Gastroesophageal sphincter (tissue), 4 donors: ENCODE measurements at places on chromosomes 1 and 21. TPM values are rescaled to one million over a fixed set of nuclear protein-coding genes. Genes with fewer than 3 reads are reported as not detected.

Gene ANKRD35
- total RNA-seq = 13.7 TPM

Gene RNU1-4
- not detected for total RNA-seq

Gene HECTD3
- 36.6 TPM for total RNA-seq

Gene ADCY10
- total RNA-seq = not detected

Gene LMOD1
- 1,570 TPM for total RNA-seq

Gene AMIGO1
- total RNA-seq = 10.9 TPM

DNA sequence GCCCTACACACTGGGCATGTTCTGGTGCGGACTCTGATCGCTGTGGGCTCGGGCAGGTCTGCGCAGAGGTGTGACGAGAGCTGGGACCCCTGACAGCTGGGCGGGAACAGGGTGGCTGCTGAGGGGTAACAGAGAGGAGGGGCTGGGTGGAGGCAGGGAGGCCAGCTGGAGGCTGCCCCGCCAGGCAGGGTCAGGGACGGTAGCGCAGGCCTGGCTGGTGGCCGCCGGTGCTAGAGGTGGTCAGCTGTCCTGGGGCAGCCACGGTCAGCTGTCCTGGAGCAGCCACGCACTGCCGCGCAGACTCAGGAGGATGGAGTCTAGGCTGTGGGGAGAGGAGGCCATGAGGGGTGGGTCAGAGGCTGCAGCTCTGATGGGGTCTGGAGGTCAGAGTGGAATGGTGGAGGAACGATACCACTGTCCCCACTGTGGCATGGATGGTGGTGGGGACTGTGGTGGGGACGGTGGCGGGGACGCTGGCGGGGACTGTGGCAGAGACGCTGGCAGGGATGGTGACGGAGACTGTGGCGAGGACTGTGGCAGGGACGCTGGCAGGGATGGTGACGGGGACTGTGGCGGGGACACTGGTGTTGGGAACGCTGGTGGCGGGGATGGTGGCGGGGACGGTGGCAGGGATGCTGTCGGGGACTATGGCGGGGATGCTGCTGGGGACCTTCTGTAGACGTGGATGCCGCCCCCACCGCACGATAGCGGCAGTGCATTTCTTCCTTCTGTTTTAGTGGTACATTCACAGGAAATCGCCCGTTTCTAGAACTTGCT lies 21.3 kb upstream of the LRRC3 start:
- ATAC-seq = peak; percentile 8

- no peak for ATAC-seq
Measured at GRCh38 chr1:208189183-208189582, 55.0 kb downstream of the PLXNA2 start.

- no peak for ATAC-seq
Measured at GRCh38 chr1:38497921-38498656, 361.5 kb downstream of the RRAGC start.

DNA sequence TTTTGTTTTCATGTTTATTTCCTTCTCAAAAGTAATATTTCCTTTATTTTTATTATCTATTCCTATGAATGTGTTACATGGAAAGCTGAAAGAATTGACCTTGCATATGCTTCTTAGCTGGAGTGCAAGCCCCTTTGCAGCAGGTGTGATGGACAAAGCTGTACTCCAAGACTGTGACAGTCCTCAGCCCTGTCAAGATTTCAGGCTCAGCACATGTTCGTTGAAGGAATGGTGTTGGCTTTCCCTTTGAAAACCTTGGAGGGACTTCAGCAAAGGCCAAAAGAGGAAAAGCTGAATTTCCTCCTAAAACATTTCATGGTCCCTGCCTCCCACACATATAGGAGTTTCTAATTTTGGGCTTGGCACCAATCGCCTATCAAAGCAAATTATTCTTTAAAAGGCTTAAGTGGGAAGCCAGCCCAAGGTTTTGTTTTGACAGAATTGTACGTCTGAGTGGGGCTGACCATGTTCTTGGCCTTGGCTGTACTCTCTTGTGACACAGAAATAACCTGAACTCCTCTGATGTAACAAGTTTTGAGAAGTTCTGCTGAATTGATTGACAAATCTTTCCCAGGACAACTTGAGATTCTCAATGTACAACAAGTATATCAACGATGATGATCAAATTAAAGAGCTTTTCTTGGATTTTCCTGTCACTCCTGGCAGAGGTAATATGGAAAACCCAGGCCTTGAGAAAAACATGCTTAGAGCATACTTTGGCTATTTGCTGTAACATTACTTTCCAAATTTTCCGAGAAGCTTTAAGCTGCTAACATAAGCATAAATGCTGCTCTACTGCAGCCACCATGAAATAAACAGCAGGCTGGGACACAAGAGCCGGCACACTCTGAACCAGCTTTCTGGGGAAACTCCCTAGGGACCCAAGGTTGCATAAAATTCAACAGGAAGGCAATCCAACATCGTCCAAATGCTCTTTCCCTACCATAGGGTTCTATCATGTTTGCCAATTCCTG lies 135.7 kb upstream of the ZNF648 start:
- ATAC-seq = peak; percentile 87

- ATAC-seq = peak; percentile 88
Measured at GRCh38 chr1:89125913-89126580, at the start of gene GBP2. Gene GBP2, minus strand, starts transcription at chr1:89126114. Its CDS starts 4,148 bp downstream, at chr1:89121966.

- no peak for ATAC-seq
Measured at GRCh38 chr1:178066296-178066907, 27.5 kb upstream of the RASAL2 start.

DNA sequence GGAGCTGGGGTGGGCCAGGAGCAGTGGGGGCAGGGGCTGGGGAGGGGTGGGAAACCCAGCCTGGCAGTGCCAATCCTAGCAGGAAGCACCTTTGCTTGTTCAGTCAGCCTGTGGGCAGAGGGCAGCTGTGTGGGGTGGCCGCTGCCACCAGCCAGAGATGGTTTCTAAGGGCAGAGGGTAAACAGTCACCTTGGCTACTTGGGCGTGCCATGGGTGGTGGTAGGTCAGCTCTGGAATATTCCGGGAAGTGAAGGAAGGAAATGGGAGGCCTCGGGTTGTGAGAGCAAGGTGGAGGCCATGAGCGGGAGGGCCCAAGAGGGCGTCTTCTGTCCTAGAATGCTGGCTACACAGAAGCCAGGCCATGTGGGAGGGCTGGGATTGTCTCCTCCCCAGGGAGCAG lies 20.7 kb upstream of the WNT4 start:
- peak; percentile 53 for ATAC-seq

DNA sequence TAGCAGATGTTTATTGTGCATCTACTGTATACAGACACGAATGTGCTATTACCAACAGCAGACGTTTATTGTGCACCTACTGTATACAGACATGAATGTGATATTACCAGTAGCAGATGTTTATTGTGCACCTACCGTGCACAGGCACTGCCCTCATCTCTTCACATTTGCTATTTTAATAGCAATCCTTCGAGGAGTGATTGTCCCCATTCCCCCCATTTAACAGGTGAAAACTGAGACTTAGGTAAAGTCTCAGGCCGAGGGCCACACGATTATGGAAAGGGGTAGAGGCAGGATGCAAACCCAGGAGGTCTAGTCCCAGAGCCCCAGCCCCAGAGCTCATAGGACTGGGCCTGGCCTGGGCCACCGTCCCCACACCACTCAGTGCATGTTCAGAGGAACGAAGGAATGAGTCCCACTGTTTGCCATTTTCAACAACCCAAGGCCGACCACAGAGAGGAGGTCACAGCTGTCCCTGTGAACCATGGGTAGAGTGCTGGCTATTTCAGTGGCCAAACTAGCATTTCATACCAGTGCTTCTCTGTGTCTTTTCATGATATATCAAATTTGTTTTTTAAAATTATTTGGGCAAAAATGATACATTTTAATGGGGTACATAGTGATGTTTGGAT lies 114.4 kb upstream of the TMEM51 start:
- no peak for ATAC-seq

DNA sequence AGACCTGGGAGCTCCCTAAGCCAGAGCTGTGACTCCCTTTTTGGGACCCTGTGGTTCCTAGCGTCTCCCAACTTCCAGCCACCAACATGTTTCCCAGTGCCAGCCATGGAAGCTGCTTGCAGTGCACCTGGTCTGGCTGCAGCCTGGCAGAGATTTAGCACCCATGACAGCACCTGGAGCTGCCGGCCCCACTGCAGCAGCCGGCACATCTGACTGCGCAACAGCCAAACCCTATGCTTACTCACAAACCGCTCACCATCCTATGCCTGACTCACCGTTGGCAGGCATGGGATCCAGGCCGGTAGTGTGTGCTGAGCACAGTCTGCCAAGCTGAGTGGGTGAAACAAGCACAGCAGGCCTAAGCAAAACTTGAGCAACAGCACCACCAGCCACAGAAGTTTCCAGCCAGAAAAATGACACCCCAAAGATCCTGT lies 435.9 kb upstream of the PRMT6 start:
- ATAC-seq = peak; percentile 10

DNA sequence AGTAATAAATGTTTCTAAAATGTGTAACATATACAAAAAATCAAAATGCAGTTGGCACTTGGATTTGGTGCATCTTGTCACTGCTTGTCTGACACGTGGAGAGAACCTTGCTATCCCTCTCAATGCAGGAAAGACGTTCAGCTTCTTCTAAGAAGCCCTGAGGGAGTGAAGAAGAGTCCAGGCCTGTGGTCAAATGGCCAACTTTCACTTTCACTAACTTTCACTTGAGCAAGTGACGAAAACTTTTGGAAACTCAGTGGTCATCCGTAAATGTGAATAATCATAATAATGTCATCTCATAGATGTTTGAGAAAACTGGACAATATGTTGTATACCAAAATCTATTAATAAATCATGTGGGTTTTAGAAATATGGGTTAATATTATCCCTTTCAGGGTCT lies 61.9 kb downstream of the ERG start:
- ATAC-seq = no peak

DNA sequence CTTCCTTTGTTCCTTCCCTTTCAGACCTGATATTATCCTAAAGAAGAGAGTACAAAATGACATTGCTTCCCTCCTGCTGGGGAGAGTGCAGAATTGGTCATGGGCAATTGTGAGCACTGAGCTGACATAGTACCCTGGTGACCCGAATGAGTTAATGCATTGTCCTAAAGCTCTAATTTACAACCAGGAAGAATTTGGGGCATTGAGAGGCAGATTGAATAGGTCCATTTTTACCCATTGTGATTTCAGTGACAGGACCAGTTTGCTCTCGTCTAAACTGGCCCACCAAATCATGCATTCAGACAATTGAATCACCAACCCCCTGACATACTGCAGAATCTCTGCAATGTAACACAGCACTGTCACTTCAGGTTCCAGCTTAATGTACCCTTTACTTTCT lies 497.4 kb downstream of the DPYD start:
- no peak for ATAC-seq

- no peak for ATAC-seq
Measured at GRCh38 chr1:241608379-241609033, 31.7 kb downstream of the CHML start.

GRCh38 chr1:110130113-110130591 lies 17.9 kb downstream of the UBL4B start:
- ATAC-seq = no peak

DNA sequence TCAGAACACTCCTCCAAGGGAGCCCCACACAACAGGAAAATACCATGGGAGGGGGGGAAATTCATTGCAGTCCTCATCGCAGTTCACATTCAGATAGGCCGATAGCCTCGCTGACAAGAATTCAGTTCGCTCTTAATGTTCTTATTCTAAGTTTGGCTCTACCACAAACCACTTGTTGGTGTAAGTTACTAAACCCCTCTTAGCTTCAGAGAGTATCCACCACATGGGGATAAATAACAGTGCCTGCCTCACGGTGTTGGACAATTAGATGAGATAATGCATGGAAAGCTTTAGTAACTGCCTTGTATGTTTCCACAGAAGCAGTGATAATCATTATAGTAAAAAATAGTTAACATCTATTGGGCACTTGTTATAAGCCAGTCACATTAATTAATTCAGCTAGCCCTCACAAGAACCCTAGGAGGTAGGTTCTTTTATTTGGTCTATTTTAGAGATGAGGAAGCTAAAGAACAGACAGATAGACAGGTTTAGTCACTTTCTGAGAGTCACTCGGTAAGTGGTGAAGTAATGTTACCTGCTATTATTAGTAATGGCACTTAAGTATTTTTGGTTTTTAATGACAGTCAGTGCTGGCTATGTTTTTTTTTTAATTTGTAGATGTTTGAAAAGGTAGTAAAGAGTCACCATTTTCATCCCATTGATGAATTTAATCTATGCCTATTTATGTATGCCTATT lies 10.1 kb downstream of the VAV3 start:
- ATAC-seq = no peak

GRCh38 chr1:209989525-209989924 lies 51.5 kb downstream of the SYT14 start:
- no peak for ATAC-seq

- ATAC-seq = no peak
Measured at GRCh38 chr1:219283541-219283940, 109.9 kb downstream of the LYPLAL1 start.

- ATAC-seq = no peak
Measured at GRCh38 chr1:23645338-23645737, 46.3 kb upstream of the RPL11 start.

GRCh38 chr1:61132645-61133334 lies 50.4 kb downstream of the NFIA start:
- no peak for ATAC-seq

DNA sequence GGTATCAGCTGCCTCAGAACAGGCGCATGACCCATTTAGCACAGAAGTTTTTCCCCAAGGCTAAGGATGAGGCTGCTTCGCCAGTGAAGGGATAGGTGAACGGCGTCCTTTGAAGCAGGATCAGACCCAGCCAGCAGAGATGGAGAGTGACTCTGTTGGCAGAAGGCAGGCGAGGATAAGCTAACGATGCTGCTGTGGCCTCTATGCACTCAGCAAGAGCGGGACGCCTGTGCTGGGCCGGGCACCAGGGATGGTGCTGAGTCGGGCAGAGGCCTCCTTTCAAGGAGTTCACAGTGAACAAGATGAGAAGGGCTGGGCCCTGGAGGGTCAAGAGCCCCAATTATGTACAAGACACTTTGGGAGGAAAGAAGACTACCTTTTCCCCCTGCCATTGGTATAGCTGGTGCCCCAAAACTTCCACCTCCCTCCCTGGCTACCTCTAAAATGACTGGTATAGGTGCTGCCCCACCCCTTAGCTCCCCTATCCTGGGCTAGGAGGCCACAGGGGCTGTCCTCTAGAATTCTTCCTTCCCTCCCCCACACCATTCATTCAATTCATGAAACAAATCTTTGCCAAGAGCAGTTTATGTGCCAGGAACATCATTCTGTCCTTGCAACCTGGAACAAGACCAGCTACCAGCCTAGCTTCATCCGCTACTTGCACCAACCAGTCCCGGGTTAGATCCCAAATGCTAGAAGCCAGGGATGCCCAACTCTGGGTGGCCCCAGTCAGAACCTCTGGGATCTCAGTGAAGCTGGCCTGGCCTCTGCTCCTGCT lies 7.5 kb downstream of the XKR8 start:
- ATAC-seq = no peak

DNA sequence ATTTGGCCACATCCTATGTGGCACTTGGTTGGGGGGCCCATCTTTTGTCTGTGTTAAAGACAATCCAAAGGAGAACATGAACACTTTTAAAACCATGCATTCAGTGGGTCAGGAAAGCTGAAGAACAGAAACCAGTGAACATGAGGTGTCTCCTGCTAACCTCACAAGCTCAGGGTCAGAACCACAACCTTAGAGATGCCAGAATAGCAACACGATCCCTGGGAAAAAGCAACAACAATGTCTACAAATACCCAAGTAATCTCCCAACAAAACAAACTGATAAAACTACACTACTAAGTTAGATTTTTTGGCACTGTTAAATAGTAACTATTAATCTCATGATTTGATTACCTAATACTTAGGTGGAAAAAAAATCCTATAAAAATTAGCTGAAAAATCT lies 34.1 kb upstream of the GNG4 start:
- no peak for ATAC-seq
